ENCODE measurements at places on chromosomes 16 and 17.

DNA sequence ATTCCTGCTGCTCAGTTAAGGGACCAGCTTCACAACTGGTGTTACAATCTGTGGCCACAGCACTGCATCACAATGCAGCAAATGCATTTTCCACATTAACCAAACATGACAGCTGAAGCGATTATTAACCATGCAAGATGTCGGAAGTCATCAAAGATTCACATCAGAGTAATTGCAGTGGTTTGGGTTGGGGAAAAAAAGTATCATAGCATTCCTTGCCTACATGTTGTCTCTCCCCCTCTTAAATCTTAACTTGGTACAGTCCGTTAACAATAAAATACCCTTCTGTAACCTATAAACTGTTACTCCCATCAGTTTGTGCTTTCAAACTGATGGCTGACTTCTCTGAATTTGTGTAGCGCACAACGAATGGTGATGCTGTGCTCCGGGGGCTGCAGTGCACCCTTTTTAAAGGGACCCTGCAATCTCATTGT, 51.6 kb downstream of the NUP93 start:
- no peak for DNase-seq

- no peak for DNase-seq
Observed at GRCh38 chr16:15782573-15783365, 74.1 kb downstream of the MYH11 start.

- DNase-seq = no peak
Observed at GRCh38 chr17:36068524-36068923, 4.5 kb downstream of the CCL18 start.

- DNase-seq = no peak
Observed at GRCh38 chr17:69302682-69303081, 24.3 kb downstream of the ABCA5 start.

GRCh38 chr16:4496305-4496704, 20.1 kb downstream of the HMOX2 start:
- no peak for DNase-seq

DNA sequence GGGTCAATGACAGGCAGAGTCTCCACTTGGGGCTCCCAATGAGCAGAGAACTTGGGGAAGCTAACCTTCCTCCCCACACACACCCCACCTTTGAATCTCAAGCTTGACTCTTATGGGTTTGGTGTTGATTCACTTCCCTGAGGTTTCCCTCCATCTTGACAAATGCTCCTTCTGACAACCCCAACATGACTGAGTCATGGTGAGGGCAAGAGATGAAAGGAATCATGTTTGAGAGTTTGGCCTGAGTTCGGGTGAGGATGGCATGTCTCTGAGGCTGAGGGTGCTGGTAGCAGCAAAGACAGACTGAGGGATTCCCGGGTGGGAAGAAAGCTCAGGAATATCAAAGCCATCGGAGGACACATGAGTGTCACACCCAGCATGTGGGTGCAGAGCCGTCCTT, 18.7 kb downstream of the KRT9 start:
- no peak for DNase-seq

All from activated naive CD4-positive, alpha-beta T cell (primary cell).